ENCODE measurements at places on chromosomes 3 and 15.
A peak's percentile ranks its signal among the peaks of the same experiment; 100 is the strongest.

- DNase-seq = peak; percentile 59
These were observed 716 bp downstream of the SELENOS start for GRCh38 chr15:101276501-101277037.

DNA sequence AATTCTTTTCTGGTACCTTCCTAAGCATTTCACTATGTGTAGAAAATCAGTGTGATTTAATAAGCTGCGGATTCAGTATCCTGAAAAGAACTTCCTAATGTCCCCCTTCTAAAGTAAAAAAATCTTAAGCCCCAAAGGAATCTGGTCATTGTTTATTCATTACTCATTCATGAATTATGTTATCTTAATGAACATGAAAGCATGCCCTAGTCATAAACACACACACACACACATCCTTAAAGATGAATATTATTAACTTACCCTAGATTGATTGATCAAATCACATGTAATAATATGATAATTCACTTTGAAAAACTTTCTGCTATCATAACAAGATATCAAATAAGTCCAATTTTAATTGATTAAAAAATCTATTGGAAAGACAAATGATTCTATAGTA lies 96.4 kb upstream of the BFSP2 start:
- no peak for DNase-seq

- no peak for DNase-seq
These were observed 3.1 kb upstream of the CHRNA3 start for GRCh38 chr15:78623786-78624497.

DNA sequence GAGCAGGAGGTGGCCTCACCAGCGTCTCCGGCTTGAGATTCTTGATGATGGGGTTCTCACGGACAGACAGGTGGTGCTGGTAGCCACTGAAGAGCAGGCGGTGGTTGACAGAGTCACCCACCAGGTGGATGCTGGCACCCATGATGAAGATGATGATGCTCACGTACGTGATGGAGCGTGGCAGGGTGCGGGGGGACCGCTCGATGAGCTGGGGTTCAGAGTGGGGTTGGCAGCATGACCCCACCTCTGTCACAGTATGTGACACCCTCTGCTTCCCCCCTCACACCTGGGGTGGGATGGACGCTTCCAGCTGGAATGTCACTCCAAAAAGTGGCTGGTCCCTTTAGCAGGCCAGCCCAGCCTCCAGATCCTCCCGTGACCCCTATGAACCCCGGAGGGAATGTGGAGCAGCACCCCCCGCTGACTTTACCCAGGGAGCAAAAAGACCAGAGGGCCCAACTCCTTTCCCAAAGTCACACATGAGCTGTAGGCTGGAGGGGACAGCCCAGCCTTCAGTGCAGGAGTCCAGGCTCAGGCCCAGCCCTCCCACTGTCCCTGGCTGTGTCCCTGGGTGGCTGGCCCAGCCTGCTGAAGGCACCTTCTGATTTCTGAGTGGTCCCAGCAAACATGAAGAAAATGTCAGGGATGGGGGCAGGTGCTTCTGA lies 6.7 kb upstream of the CALML4 start:
- no peak for DNase-seq

DNA sequence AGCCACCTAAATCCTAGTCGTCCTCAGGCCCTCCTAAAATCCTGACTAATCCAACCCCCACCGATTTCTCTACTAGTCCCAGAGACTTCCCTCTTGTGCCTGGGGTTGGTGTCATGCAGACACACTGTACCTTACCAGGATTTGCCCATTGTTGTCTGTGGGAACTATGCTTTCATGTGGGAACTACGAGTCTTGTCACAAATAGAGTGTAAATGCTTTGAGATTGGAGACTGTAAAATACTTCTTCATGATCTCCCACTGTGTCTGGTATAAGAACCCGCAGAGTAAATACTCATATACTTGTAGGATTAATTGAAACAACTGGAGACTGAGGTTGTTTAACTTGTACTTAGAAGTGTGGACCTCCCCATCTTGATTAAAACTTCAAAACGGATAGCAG lies 11.2 kb downstream of the B3GNT5 start:
- DNase-seq = no peak

DNA sequence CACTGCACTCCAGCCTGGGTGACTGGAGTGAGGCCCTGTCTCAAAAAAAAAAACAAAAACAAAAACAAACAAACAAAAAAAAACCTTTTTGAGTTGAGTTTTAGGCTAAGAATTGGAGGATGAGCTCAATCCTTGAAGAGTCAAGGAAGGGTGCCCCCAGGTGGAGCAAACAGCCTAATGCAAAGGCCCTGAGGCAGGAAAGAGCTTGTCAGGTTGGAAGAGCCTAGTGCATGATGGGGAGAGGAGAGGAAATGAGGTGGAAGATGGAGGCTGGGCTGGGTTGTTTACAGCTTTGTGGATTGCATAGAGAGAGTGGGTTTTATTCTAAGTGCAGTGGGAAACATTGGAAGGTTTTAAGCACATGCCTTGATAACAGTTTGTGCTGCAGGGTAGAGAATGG lies 2.1 kb upstream of the SNX22 start:
- peak; percentile 62 for DNase-seq

DNA sequence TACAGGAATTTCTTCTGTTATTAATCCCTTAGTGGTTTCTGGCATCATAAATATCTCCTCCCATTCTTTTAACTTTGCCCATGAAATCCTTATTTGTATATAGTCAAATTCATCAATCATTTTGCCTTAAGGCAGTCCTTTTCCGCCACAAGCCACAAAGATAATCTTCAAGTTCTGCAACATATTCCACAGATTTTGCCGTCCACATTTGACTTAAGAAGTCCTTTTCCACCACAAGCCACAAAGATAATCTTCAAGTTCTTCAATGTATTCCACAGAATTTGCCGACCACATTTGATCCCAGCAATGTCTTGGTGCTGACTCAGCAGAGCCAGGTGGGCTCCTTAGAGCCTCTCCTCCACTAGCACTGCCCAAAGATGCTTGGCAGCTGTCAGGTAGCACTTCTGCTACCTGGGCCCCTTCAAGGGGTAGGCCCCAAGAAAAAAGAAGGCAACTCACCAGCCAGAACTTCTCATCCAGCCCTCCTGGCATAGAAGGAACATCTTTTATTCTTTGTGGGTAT lies 35.0 kb downstream of the SEC22C start:
- no peak for DNase-seq

DNA sequence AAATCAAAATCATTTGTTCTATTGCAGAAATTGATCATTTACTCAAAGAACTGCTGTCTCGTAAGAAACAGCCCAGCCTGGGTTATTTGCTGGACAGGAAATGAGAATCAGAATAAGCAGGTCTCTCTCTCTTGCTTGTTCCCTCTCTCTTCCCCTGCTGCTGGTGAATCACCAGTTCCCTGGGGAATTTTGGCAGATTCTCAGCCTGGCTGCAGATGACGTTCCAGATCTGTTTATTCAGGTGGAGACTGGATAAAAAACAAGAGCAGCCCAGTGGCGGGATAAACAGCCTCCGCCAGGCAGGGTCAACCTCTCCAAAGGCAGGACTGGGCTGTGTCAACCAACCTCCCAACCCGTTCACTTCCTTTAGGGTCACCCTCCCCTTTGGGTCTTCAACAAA lies 72.1 kb downstream of the LRIG1 start:
- peak; percentile 65 for DNase-seq

DNA sequence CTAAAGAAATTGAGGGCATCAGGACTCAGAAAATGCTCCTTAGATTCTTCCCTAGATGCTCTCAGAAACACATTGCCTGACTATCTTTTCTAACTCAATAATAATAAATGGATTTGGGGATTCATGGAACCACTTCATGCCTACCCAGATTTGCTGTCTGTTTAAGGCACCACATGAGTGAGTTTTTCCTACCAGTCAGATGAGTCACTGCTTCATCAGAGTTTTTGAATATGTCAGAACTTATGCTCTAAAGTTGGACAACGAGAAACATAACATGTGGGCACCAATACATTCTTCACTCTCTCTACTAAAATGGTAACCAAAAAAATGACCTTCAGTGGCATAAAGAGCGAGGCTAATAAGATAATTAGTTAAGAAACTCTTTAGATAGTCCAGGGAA lies 1135.1 kb downstream of the TUSC7 start:
- no peak for DNase-seq

- no peak for DNase-seq
These were observed 57.1 kb downstream of the ADAMTS17 start for GRCh38 chr15:100284701-100285100.

- DNase-seq = peak; percentile 79
These were observed 57.0 kb downstream of the NEK10 start for GRCh38 chr3:27312044-27312668.

- DNase-seq = no peak
These were observed 46.9 kb downstream of the ARHGEF3 start for GRCh38 chr3:56754741-56755417.

DNA sequence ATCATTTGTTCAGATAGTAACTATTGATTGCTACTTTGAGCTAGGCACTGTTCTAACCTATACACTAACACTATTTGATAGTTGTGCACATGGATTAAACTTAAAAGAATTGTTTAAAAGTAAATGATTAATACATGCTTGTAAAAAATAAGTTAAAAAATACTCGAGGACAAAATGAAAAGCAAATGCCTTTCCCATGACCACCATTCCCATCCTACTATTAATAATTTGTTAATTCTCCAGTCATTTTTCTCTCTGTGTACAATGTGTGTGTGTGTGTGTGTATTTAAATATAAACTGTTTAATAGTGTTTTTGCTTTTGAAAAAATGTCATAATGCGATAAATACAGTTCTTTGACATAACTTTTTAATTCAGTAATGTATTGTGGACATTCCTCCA lies 78.7 kb upstream of the KCNMB2 start:
- no peak for DNase-seq

DNA sequence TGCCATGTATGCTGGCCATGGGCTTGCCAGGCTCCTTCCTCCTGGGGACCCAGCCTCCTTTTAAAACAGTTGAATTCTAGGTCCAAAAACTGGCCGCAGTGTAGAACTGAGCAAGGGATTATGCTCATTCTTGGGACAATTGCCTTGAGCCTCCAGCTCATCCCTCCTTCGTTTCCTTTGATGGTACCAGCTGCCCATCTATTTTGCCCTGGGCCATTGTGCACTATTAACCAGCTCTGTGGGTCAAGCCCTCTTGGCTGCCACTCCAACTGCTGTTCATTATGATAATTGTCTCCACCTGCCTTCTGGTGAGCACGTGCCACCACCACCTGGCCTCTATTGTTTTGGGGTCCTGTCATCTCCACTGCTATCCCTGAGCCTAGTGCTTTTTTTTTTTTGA lies 75.8 kb upstream of the SYN2 start:
- DNase-seq = peak; percentile 64

DNA sequence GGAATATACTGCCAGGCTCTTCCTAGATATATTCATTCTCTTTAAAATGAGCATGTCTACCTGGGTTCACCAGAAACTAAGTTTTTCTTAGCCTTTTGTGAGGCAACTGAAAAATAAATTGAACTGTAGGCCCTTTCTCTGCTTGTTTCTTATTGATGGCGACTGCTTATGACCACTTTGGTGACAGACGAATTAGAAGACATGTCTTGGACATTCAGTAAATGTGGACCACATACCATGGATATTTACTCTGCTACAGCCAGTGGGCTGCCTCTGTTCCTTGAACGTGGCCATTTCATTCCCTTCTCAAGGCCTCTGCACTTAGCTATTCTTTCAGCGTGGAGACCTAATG lies 603 bp upstream of the SELENOK start:
- no peak for DNase-seq

- no peak for DNase-seq
These were observed 207.5 kb upstream of the SLITRK3 start for GRCh38 chr3:165403666-165404065.

DNA sequence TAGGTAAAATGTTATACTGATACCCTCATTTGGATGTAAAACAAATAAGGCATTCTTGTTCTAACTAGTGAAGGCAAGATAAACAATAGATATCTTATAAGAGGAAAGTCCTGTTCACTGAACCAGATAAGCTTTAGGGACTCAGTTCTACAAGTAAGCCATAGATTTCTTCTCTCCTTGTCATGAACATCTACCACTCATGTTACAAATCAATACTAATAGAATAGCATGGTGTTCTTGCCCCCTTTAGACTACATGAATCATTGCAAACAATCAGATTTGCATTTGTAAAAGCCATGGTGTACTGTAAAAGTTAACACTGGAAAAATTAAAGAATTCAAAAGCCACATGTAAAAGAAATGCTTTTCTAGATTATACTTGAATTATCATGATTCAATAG lies 500.1 kb downstream of the NLGN1 start:
- no peak for DNase-seq

DNA sequence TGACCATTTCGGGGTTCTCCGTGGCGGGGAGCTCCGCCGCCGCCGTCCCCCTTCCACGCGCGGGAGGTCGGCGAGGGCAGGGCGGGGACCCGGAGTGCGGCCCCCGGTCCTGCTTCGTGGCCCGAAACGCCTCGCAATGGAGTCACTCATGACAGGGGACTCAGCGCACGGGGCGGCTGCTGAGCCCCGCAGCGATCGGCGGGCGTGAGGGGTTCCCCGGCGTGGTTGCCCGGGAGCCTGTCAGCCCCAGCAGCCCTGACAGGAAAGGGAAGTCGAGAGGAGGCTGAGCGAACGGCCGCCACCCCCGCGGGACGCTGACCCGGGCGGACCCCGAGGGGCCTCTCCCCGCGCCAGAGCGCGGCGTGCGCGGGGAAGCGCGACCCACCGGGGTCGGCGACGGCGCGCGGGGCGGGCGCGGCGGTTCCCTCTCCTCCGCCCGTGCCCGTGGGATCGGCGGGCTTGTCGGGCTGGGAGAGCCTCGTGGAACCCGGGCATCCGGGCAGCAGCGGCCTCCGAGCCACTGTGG lies 564 bp upstream of the PIGZ start:
- peak; percentile 60 for DNase-seq

- DNase-seq = peak; percentile 72
These were observed 51.1 kb downstream of the BDH1 start for GRCh38 chr3:197504641-197505121.

GRCh38 chr3:127492426-127492825 lies 98.1 kb downstream of the TPRA1 start:
- DNase-seq = no peak

GRCh38 chr3:171831936-171832335 lies 11.2 kb upstream of the TMEM212 start:
- DNase-seq = no peak

DNA sequence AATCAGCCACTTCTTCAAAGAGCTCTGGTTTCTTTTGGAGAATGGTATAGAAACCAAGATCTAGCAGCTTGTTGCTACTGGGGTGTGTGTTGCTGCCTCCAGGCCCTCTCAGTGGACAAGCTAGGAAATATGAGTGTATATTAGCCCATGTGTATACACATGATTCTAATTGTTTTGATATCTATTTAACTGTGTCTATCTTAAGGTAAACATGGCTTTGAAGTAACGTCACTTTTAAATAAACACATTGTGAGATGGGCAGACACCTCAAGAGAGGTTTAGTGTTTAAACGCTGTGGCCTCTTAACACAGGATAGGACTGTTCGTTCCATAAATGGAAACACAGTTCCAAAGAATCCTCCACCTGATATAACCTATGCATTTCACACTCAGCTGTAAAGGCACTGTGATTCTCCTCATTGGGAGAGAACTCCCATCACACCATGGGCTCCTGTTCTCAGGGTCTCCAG lies 87.0 kb downstream of the GMPS start:
- DNase-seq = no peak

DNA sequence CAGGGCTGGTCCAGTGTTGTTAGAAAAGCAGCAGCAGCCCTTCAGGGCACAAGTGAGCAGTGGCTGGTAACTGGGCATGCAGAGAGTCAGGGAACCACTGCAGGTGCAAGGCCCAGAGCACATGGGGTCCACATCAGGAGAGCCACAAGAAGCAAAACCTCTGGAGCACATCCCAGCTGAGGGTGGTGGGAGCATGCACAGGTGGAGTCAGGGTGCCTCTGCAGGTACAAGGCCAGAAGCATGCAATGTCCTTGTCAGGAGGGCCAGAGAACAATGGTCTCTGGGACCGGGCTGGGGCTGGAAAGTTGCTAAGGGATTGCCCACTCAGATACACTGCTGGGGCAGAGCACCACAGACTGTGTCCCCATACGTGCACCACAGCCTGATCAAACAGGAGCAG lies 226.1 kb upstream of the UBE2E2 start:
- DNase-seq = no peak

Data from NCI-H82 (cell line).